Stimulated activated CD4-positive, alpha-beta T cell treated with anti-CD3 and anti-CD28 coated beads, TNF-alpha, amount 100 ng/mL, for 24 hours (primary cell): ENCODE measurements at places on chromosomes 13 and 19.

- DNase-seq = no peak
Measured at GRCh38 chr13:59468396-59468795, 695.3 kb downstream of the DIAPH3 start.

DNA sequence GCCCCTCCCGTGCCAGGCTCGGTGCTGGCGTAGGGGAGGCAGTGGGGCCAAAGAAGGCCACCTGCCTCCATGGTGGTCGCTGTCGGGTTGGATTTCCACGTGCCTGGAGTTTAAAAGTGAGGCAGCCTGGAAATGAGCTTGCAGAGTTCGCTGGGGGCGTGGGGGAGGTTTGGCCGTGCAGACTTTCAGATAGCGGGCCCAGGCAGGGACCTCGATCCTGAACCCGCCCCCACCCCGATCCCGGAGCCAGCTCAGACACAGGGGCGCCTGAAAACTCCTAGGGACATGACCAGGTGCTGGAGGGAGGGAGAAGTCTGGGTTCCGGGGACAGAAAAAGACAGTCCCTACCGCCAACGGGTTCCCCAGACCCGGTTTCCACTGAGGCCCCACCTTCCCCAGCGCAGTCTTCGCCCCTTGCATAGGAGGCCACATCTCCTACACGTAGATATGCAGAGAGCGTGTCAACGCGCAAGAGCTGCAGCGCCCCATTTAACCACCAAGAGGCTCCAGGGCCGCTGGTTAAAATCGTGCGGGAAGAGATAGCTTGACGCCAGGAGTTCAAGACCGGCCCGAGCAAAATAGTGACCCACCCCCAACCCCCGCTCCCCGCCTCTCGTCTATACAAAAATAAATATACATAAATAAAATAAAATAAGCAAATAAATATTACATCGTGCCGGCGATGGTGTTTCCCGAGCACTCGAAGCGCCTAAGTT, 8.5 kb downstream of the CCDC8 start:
- no peak for DNase-seq

DNA sequence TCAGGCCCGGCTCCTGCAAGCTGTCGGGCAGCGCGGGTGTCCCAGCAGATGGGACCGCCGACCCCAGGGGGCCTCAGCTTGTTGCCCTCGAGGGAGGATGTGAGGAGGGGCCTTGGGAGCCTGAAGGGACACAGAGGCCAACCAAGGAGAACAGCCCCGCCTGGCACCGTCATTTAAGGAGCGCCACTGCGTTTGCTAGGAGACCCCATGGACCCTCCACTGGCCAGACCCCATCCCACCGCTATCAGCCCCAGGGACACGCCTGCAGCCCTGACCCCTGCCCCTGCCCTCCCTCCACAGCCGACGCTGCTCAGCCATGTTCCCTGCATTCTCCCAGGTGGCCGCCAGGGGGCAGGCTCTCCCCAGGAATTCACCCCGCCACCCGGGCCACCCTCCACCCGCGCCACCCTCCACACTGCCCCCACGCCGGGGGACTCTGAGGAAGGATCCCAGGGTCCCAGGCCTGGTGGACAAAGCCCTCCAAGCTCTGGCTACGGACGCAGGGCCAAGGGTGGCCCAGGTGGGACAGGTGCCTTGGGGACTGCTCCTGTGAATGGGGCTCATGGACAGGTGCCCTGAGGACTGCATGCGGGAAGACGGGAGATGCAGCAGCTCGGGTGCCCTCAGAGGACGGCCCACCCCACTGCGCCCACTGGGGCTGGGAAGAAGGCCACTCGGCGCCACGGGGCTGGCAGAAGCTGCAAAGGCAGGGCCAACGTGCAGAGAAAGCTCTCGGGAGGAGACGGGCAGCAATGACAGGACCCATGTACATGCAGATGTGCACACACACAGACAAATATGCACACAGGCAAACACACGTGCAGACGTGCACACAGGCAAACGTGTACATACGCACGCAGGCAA, 34.4 kb downstream of the PIP5K1C start:
- peak; percentile 68 for DNase-seq

GRCh38 chr19:42297039-42297438, 4.9 kb upstream of the PRR19 start:
- DNase-seq = no peak

DNA sequence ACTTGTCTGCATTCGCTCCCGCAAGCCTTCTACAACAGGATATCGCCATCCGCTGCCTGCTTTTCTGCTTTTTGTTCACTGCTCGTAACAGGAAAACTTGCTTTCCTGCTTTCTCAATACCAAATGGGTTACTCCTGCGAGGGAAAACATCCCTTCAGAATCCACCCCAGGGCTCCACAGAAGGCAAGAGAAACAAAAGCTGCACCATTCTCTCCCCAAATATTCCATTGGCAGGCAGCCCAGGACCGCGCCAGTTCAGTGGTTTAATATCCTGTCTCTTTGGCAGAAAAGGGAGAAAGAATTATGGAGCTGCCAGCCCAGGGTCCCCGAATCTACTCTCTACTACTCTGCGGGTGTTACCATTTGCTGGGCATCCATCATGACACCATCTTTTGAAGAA, 84.7 kb upstream of the DOCK9 start:
- no peak for DNase-seq

GRCh38 chr13:112078879-112079531, 12.1 kb downstream of the SOX1 start:
- DNase-seq = no peak

DNA sequence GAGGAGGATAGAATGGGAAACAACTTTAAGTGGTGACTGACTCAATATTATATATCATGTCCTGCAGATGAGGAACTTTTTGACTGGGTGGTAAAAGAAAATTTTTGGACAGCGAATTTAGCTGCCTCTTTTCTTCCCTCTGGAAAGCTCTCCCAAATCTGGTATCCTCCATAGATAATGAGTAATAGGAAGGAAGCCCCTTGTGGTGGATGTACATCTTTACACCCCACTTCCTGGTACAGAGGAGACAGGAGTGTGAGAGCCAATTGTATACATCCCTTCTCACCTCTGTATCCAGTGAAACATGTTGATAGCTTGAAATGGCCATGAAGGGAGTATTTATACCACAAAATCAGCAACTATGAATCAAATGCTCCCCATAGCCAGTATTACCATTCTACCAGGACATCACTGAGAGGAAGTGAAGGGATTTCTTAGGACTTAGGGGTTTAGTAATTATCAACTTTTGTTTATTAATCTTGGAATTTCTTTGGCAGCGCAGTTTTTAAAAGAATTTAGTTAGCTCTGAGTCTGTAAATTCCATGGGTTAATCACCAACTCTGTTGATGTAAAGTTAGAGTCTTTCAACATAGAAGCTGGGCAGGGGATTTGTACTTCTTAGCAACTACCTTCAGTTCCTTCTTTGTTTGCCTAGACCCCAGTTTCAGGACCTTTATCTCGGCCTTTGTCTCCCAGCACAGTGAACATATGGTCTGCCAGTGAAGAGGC, 17.0 kb upstream of the TDRD3 start:
- no peak for DNase-seq

DNA sequence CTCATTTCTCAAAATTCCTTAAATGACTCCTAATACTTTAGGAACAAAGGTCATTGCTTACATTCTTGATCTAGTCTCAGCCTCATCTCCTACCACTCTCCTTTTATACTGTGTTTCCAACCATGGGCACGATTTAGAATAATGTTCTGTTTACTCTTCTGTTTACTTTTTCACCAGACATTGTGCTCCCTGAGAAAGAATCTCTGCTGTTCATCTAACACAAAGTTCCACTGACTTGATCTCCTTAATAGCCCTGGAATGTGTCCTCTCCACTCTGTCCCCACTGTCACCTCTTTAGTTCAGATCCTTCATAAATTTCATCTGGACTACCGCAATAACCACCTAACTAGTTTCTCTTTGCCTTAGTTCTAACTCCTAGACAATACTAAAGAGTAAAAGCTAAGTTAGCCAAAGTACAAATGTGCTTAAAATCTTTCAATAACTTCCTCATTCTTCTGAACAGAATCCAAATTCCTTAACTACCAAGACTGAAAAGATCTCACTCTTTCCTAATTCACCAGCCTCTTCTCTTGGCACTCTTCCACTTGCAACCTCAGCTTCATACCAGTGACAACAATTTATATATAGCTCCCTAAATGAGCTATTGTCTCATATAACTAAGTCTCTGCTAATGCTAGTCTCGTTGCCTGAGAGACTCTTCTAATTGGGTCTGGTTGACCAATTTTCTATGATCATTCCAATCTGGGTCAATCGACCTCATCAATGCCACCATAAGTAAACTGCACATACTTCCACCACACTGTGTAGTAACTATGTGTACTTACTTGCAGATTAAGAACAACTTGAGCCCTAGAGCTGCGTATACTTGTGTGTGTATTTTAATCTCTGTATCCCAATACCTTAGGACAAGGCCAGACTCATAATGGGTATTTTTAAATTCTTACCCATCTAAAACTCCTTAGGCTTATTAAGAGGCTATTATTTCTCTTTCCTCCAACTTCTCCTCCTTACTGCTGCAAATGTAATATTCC, 179.9 kb downstream of the VWA8 start:
- no peak for DNase-seq

GRCh38 chr19:8307400-8307964, 676 bp downstream of the CD320 start:
- no peak for DNase-seq

DNA sequence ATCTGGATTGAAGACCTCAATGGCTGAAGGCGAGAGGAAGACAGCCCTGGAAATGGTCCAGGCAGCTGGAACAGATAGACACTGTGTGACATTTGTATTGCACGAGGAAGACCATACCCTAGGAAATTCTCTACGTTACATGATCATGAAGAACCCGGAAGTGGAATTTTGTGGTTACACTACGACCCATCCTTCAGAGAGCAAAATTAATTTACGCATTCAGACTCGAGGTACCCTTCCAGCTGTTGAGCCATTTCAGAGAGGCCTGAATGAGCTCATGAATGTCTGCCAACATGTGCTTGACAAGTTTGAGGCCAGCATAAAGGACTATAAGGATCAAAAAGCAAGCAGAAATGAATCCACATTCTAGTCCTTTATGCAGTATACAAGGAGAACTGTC, 1.2 kb downstream of the POLR1D start:
- no peak for DNase-seq

DNA sequence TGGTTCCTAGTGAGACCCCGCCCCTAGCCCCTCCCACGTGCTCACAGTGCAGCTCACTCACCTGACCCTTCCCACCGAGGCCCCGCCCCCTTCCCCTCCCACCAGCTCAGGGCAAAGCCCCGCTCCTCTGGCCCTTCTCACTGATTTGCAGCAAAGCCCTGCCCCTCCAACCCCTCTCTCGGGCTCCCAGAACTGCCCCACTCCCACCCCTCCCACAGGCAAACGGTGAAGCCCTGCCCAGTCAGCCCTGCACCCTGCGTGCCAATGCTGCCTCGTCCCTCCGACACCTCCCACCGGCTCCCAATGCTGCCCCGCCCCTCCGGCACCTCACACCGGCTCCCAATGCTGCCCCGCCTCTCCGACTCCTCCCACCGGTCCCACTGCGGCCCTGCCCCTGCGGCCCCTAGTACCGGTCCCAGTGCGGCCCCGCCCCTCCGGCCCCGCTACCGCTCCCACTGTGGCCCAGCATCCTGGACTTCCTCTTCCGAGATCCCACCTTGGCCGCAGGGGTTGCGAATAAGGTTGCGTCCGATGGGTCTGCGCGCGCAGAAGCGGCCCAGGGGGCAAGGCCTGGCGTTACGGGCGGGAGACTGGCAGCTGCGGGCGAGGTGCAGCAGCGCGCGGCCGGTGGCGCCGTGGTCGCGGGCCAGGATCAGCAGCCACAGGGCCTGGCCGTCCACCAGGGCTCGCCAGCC, 834 bp downstream of the FBXO27 start:
- DNase-seq = peak; percentile 88

DNA sequence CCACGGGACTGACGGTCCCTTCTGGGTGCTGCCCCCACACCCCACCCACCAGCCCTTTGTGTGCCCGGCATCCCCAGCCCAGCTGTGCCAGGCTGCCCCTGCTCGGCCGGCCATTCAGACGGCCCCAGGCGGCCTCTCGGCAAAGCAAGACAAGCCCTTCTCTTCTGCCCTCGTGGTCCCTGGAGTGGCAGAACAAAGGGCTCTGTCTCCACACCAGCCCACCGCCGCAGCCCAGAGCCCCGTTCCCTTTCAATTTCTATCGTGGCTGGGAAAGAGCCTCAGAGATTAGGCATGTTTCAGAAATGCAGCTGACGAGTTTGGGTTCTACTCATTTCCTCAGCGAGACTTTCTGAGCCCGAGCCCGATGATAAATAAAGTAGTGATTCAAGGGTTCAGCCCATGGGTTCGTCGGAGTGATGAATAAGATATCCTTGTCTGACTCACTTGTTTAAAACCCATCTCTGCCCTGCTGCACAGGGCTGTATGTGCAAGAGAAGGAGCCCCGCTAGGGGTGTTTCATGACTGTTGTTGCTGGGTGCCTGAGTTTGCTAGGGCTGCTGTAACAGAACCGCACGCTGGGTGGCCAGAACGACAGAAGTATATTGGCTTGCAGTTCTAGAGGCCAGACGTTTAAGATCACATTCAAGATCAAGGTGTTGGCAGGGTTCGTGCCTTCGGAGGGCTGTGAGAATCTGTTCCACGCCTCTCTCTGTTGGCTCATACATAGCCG, 4.3 kb downstream of the MYO9B start:
- peak; percentile 73 for DNase-seq

GRCh38 chr19:28847468-28847867, 365.5 kb downstream of the UQCRFS1 start:
- DNase-seq = no peak

DNA sequence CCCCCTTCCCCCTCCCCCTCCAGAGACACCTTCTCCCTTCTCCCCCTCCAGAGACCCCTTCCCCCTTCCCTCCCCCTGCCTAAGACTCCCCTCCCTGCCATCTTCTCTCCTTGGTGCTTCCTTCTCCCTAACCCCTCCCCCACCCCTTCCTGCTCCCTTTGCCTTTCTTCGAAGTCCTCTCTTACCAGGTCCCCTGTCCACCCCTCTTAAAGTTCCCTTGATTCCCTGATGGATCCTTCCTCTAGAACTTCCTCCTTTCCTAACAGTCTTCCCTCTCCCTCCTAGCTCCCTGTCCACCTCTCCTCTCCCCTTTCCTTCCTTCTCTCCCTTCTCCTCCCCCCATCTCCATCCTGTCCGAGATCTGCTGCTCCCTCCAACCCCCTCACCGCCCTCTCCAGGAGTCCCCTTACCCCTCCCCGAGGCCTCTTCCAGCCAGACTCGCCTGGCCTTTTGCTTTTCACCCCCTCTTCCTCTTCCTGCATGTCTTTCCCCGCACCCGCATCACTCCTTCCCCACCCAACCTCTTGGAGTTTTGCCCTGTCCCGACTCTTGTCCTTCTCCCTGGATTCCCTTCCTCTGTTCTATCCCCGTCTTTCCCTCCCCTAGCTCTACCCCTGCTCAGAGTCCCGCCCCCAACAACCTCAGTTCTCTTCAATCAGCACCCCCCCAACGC, 3.1 kb downstream of the TNFSF9 start:
- DNase-seq = no peak

DNA sequence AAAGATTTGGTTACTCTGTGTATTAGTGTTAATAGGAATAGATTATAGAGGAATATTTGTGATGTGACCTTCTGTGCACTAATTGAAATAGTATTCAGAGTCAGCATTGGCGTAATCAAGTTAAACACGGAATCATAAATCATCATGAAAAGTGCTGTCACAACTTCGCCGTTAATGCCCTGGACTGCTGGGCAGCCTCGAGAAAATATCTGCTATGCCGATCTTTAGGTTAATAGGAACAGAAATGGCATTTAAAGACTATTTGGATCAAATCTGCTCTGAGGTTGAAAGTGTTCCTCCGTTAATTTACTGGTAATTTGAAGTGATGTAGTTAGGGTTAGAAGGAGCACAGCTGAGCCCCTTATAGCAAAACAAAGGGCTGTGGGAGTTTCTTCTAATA, 219.0 kb downstream of the MZT1 start:
- DNase-seq = no peak

GRCh38 chr13:85728811-85729210, 70.4 kb downstream of the SLITRK6 start:
- no peak for DNase-seq

GRCh38 chr19:6406401-6406800, 13.4 kb upstream of the GTF2F1 start:
- DNase-seq = no peak
